ENCODE measurements at places on chromosomes 1 and 21. TPM values are rescaled to one million over a fixed set of nuclear protein-coding genes. Genes with fewer than 3 reads are reported as not detected.
A peak's percentile ranks its signal among the peaks of the same experiment; 100 is the strongest.

Gene CD1D
- total RNA-seq = not detected

- peaks cover 69% of the 10 kb centered on the region for H3K4me1 ChIP-seq
- H3K36me3 ChIP-seq = peaks cover 30% of the 10 kb centered on the region
- peak overlapping the region; percentile 91 for H3K27ac ChIP-seq
- no peak for DNase-seq
- peak overlapping the region; percentile 95 for H3K4me3 ChIP-seq
Observed at GRCh38 chr1:13703558-13704490, 3.8 kb downstream of the PRDM2 start.

GRCh38 chr1:226485192-226485591 lies 63.4 kb upstream of the STUM start:
- DNase-seq = no peak
- no peak overlapping the region for H3K27ac ChIP-seq
- peaks cover 22% of the 10 kb centered on the region for H3K4me1 ChIP-seq
- H3K4me3 ChIP-seq = no peak overlapping the region
- H3K27me3 ChIP-seq = peaks cover 20% of the 10 kb centered on the region
- H3K36me3 ChIP-seq = no peaks in the 10 kb centered on the region

- no peak for DNase-seq
- H3K36me3 ChIP-seq = peaks cover 7% of the 10 kb centered on the region
- H3K27me3 ChIP-seq = no peaks in the 10 kb centered on the region
- H3K4me3 ChIP-seq = no peak overlapping the region
Observed at GRCh38 chr21:25887166-25887565, 152.4 kb downstream of the GABPA start.

Data from activated CD8-positive, alpha-beta T cell treated with anti-CD3 and anti-CD28 coated beads for 36 hours (primary cell).